ENCODE measurements at places on chromosomes 12 and 14. TPM values are rescaled to one million over a fixed set of nuclear protein-coding genes. Genes with fewer than 3 reads are reported as not detected.

Gene TAS2R7
- not detected for polyA plus RNA-seq

Gene VIPAS39
- polyA plus RNA-seq, result 6.6 TPM

Gene FBXO21
- polyA plus RNA-seq, result 23.9 TPM

Gene PDZRN4
- not detected for polyA plus RNA-seq

Gene KRT83
- polyA plus RNA-seq, result not detected

Gene MYL2
- polyA plus RNA-seq, result 13,945 TPM

Gene ZBTB42
- polyA plus RNA-seq, result 12.3 TPM

Gene TMEM179
- 0.15 TPM for polyA plus RNA-seq

Gene C3AR1
- polyA plus RNA-seq, result 4.1 TPM

Gene PROX2
- not detected for polyA plus RNA-seq

Gene APOLD1
- polyA plus RNA-seq, result 7.1 TPM

Gene ARG2
- polyA plus RNA-seq, result 0.34 TPM

Gene PRB2
- not detected for polyA plus RNA-seq

Gene CLEC1B
- polyA plus RNA-seq, result not detected

Gene OLR1
- polyA plus RNA-seq, result 0.38 TPM

Gene ENDOU
- polyA plus RNA-seq, result 0.42 TPM

Gene CRADD
- polyA plus RNA-seq, result 11.0 TPM

Gene APOF
- polyA plus RNA-seq, result not detected

Gene SERPINA10
- polyA plus RNA-seq, result not detected

Gene RPS6KL1
- polyA plus RNA-seq, result 18.6 TPM

Gene MANSC4
- polyA plus RNA-seq, result not detected

Gene AQP5
- polyA plus RNA-seq, result 0.78 TPM

Gene RAD9B
- polyA plus RNA-seq, result 12.0 TPM

Gene SLC7A8
- 21.6 TPM for polyA plus RNA-seq

Gene DHRS2
- not detected for polyA plus RNA-seq

Gene LALBA
- not detected for polyA plus RNA-seq

Gene EIF2S3B
- 0.11 TPM for polyA plus RNA-seq

Gene MGAT2
- 6.8 TPM for polyA plus RNA-seq

Gene KCNC2
- not detected for polyA plus RNA-seq

Gene BBOF1
- 5.1 TPM for polyA plus RNA-seq

Gene EXOC3L4
- polyA plus RNA-seq, result 0.53 TPM

Gene ACIN1
- polyA plus RNA-seq, result 71.5 TPM

Gene ACOT4
- polyA plus RNA-seq, result 0.27 TPM

Gene TMEM63C
- 4.0 TPM for polyA plus RNA-seq

Gene PLEKHH1
- polyA plus RNA-seq, result 3.4 TPM

Gene PRPH
- 0.11 TPM for polyA plus RNA-seq

Gene ACOT6
- not detected for polyA plus RNA-seq

Gene GRIN2B
- polyA plus RNA-seq, result under 0.01 TPM

Gene WNT1
- not detected for polyA plus RNA-seq

Gene LMNTD1
- polyA plus RNA-seq, result not detected

Gene DENR
- 14.4 TPM for polyA plus RNA-seq

Gene RHEBL1
- 0.37 TPM for polyA plus RNA-seq

Gene ACACB
- polyA plus RNA-seq, result 29.9 TPM

Gene TAS2R50
- 0.10 TPM for polyA plus RNA-seq

Gene MORN3
- 0.08 TPM for polyA plus RNA-seq

Gene CPNE6
- not detected for polyA plus RNA-seq

Gene C1S
- polyA plus RNA-seq, result 30.1 TPM

Gene FOXA1
- polyA plus RNA-seq, result not detected

Gene SLC17A8
- polyA plus RNA-seq, result not detected

Gene ATL1
- polyA plus RNA-seq, result 0.67 TPM

Gene CD163
- polyA plus RNA-seq, result 72.0 TPM

Gene ETFRF1
- 41.0 TPM for polyA plus RNA-seq

Gene RESF1
- polyA plus RNA-seq, result 9.5 TPM

Gene TMEM229B
- polyA plus RNA-seq, result 1.2 TPM

Gene SYNDIG1L
- polyA plus RNA-seq, result 0.06 TPM

Gene ZDHHC22
- polyA plus RNA-seq, result not detected

Data from heart left ventricle (tissue), 16 donors.